ENCODE measurements at places on chromosomes 5 and 9.

DNA sequence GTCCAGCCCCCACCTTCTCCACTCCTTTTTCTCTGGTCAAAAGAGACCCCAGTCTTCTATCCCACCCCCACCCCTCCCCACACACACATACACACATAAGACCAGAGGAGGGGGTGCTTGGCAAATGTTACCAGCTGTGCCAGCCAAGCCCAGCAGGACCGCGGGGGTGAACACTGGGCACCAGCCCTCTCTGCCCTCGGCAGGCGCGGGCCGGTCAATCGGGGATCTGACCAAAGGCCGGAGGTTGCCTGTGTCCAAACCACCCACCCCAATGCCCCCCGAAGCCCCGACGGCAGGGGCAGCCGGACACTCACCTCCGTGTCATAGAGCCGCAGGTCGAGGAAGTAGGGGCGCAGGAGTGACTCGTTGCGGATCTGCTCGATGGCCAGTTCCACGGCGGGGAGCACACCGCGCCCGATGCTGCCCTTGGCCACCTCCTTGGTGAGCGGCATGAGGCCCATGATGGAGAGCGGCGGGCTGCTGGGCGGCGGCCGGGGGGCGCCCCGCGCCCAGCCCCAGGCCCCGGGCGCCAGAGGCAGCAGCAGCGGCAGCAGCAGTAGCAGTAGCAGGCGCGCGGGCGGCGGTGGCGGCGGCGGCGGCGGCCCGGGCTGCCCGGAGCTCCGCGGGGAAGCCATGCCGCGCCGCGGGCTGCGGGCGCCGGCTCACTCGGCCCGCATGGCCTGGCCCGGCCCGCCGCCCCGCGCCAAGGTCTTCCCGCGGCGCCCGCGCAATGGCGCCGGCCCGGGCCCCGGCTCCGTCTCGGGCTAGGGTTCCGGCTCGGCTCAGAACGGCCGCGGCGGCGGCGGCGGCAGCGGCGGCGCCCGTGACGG, 417 bp downstream of the GABBR2 start:
- DNase-seq = peak; percentile 47

- DNase-seq = no peak
Measured at GRCh38 chr9:8268216-8268878, 468.8 kb upstream of the DMAC1 start.

DNA sequence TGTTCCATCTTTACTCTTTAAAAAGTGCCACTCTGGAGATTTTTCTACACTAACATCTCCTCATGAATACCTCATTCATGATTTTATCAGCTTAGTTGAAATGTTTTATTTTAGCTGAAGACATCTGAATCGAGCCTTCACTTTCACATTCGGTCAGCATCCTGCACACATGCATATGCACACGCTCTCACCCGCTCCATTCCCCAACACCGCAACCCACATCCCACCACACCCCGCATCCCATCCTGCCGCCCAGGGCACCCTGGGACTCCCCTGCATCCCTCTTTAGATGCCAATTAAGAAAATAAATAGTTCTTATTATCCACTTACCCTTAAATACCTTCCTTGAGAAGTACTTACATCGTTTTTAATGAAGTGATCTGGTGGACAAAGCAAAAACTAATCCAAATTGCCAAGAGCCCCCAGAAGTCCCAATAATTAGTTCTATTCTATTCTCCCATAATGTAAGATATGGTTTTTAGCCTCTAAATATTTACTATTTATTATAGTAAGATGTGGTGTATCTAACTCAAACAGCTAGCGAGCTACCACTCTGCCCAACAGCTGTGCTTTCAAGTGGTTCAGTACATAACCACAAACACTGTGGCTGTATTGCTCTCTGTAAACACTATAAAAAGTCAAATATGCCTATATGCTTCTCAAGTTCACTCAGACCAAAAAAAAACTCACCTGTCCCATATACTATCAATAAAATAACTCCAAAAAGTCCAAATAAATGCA, 38.2 kb downstream of the GZMK start:
- DNase-seq = no peak

DNA sequence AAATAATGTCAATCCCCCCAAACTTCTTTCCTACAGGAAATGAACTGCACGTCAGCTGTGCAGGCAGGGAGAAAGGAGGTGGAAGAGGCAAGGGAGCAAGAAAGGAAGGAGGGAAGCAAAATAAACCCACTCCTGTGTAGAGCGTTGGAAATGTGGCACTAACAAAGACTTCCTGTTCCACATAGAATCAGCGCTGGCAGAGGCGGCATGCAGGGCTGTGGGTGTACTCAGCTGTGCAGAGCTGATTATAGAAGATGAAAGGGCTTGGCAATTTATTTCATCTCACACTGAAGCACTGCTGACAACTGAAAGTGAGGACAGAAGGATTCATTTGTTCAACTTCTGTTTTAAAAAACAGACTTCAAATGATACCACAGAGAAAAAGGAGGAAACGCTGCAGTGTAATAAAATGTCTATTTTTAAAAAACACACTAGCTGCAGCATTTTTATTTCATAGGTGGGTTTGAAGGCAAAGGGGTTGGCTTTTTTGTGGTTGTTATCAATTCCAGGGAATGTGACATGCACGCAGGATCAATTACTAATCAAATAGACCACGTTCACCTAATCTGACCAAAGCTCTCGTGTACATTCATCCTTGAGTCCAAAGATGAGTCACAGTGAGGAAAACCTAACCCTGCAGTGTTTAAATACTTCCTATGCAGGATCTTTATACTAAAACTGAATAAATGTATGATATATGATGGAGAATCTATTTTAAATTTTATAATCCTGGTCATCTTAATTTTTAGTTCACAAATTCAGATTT, 583.5 kb downstream of the ZNF608 start:
- no peak for DNase-seq

GRCh38 chr9:73643379-73644013, 491.8 kb downstream of the ANXA1 start:
- no peak for DNase-seq

DNA sequence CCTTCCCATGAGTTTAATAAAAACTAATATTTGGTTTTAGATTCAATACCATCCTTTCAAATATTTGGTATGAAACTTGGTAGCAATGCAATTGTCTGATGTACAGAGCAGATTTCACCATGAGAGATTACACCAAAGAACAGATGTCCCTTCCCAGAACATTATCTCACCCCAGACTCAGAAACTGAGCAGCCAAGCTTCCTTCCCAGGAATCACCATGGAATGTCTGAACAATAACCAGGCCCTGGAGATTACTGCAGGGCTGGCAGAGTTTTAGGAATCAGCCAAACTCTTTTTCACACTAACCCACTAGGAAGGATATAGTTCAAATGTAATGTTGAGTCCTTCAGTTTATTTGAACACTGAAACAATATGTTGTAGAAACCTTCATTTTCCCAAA, 23.9 kb downstream of the CLTA start:
- DNase-seq = no peak

DNA sequence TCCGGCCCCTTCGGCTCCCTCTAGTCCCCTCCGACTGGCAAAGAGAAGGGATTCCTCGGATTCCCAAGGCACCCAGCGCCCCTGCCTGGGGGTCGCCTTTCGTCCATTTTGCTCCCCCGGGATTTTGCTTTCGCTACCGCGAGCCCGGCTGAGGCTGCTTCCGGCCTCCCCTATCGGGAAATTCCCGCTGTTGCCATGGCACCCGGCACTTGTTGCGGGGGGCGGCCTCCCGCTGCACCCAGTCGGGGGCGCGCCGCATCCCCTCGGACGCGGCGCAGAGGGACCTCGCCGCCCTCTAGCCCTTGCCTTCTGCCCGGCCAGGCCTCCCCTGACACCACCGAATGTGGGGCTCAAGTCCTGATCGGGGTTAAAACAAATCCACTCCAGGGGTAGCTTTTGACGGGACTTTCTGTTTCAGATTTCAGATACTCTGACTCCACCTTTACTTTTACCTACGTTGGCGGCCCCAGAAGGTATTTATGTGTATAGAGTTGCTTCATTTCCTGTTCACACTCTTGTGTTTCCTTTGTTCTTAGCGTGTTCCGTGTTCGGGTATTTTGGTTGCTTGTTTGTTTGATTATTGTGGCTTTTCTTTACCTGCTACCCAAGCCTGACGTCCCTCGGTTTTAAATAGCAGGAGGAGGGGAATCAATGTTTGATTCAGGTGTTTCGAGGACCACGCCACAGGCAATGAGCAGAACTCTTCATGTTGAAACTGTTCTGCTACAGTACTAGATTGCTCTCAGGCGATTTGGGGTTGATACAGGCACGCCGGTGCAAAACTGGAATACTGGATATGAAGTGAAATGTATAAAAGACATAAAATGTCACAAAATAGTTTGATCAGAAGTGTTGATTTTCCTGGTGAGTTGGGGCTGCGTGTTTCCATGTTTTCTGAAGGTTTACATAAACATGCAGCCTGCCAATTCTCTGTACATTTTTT, 1.5 kb downstream of the PARP8 start:
- DNase-seq = peak; percentile 63

GRCh38 chr5:1282131-1282992, 12.5 kb downstream of the TERT start:
- DNase-seq = no peak

GRCh38 chr9:72954431-72955125, 1.7 kb upstream of the ALDH1A1 start:
- no peak for DNase-seq

GRCh38 chr9:116945817-116946216, 258.7 kb downstream of the TRIM32 start:
- no peak for DNase-seq

GRCh38 chr9:431701-432100, 217.0 kb downstream of the DOCK8 start:
- DNase-seq = no peak

DNA sequence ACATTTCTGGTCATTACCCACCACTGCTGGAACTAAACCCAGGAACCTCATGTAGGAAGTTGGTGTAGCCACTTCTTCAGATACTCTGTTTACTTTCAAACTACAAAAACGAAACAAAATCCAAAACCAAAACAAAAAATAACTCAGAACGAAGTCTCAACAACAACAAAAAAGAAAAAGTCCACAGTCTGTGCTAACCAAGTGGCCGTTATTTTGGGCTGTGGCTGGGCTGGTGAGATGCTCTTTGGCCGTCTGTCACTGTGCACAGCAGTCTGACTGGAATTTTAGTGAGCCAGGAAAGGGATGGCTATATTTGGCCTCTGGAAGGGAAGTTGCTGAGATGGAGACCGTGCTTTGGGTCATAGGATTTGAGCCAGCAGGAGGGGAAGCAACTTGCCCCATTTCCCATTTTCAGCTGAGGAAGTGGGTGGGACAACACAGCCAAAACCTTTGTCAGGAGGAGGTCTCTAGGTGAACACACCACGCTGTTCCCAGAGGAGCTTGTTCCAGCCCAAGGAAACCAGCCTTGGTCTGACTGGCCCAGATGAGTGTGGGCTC, 334.1 kb downstream of the ZSWIM6 start:
- DNase-seq = no peak

GRCh38 chr5:156534906-156535485, 208.0 kb downstream of the SGCD start:
- DNase-seq = no peak
